ENCODE measurements at places on chromosomes 6 and 20.
A peak's percentile ranks its signal among the peaks of the same experiment; 100 is the strongest.

- peak; percentile 64 for DNase-seq
Observed at GRCh38 chr6:107600936-107601335, 111.0 kb downstream of the SOBP start.

- no peak for DNase-seq
Observed at GRCh38 chr6:104402572-104402971, 457.1 kb downstream of the HACE1 start.

GRCh38 chr6:39806278-39806677, 14.1 kb downstream of the DAAM2 start:
- DNase-seq, result peak; percentile 90

- DNase-seq, result no peak
Observed at GRCh38 chr6:156989159-156989806, 212.1 kb downstream of the ARID1B start.

DNA sequence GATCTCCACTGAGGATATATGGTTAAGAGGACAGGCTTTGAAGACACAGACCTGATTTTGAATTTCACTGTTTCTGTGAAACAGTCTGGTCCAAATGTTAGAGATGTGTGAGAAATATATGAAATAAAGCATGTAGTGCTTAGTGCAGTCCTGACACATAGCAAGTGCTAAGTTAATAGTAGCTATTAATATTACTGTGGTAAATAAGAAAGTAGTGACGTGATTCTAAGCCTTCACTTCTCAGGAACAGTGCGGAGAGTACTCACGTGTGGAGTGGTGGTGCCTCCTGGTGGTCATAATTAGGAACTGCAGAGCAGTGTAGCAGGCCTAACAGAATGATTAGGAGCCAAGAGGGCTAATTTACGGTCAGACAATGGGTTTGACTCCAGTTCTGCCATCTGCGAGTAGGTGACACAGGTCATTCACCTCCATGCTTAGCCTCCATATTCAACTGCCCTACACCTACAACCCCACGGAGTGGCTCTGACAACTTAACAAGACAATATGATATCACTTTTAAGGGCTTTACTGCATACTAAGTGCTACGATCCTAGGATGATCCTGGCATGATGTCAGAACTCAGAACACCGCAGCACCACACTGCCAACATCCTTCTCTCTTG, 106.2 kb downstream of the JPH2 start:
- DNase-seq, result peak; percentile 71

- DNase-seq, result no peak
Observed at GRCh38 chr20:63253438-63254231, 628 bp downstream of the NKAIN4 start.

DNA sequence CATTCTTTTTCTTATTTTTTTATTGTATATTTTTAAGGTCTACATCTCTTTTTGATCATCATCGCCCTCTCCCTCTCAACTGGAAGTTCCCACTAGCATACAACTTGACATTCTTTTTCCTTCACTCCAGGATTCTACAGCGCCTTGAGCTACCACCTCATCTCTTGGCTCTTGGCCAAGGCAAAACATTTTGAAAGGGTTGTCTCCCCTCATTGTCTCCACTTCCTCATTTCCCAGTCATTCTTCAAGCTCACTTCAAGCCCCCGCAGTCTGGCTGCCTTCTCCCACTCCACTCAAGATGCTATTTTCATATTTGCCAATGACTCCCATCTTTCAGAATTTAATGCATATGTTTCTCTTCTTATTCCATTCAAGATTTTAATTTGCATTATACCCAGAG, 63.0 kb downstream of the OPN5 start:
- DNase-seq, result no peak

GRCh38 chr6:4521070-4521469, 255.1 kb upstream of the CDYL start:
- DNase-seq, result no peak

GRCh38 chr20:62342910-62343309, 24.2 kb downstream of the LAMA5 start:
- no peak for DNase-seq

- peak; percentile 90 for DNase-seq
Observed at GRCh38 chr6:158040051-158040803, 58.6 kb downstream of the SYNJ2 start.

DNA sequence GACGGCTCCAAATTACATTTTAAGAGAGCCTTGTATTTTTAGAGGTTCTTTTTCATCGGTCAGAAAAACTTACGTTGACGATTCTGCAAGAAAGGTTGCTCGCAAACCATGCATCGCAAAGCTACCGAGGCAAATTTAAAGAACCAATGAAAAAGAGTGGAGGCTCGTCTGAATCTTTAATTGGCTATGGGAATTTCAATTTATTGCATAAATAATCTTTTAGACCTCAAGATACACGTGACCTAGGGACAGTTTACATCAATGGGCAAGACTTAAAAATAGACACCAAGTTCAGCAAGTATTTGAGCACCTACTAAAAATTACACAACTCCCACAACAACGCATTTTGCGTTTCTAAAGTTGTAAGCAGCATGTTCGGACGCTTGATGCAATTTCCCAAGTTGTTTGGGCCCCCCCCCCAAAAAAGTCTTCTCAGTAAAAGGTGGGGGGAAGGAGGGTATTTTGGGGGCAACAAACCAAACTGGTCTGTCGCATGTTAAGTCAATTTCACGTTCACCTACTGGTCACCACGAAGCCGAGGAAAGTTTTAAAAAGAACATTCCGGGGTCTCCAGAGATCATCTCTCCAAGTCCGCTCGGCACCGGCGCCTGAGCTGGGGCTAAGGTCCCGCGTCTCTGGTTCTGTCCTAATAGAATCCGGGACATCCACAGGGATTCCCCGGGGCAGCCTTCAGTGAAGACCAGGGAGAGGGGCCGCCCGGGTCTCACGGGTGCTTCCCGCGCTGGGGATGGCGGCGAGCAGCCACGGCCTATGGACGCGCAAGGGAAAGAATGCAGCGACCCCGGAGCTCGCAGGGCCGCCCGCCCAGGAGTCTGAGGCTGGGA, 851 bp downstream of the SNX5 start:
- DNase-seq, result peak; percentile 63

DNA sequence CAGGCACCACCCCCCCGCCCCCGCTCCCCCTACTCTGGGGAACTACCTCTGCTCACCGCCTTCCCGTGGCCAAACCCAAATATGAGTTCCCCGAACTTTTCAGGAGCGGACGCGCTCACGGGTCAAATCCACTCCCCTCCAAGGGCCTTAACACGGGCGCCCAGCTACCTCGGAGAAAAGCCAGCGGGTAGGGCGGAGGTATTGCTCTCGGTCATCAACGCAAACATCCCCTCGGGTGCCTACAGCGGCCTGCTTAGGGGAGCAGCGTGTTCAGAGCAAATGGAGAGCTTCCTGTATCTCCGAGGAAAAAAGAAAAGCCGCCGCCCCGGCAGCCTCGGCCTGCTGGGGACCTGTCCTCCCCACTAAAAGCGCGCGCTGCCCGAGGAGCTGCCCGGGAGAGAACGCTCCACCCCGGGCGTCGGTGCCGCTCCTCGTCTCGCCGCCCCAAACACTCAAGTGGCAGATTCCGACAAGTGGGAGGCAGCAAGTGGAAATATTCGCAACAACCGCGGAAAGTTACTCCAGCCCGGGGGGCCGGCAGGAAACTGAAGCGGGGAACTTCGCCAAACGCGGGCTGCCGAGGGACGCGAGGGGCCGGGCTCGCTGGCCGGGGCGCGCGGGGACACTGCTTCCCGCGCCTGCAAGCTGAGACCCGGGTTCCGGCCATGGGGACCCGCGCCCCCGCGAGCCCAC, 699 bp downstream of the PTPRT start:
- DNase-seq, result no peak

GRCh38 chr20:764255-764654, 4.0 kb downstream of the SLC52A3 start:
- DNase-seq, result no peak

- no peak for DNase-seq
Observed at GRCh38 chr20:15627501-15627903, 945.7 kb downstream of the KIF16B start.

All from AG10803 (cell line).